ENCODE measurements at places on chromosomes 4 and X.

GRCh38 chr4:26959654-26960047 is 99.0 kb downstream of the STIM2 start:
- no peak for ATAC-seq

GRCh38 chrX:116272322-116272721 is 101.8 kb downstream of the AGTR2 start:
- peak; percentile 38 for ATAC-seq

DNA sequence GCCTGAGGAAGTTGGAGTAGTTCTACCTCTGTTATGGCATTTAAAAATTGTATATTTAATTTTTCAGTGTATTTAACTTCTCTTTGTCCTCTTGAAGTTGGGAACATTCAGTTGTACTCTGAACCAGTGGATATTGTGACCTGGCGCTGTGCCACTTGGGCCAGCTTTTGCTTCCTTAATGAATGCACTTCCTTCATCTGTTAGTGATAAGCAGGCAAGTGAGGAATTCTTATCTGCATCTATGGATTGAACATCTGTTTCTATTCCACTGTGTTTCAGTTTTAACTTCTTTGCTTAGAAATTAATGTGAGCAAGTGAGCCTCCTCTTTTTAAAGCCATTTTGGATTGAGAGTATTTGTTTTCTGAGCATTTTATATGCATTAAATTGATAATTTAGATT is 128.3 kb downstream of the UCHL1 start:
- no peak for ATAC-seq

- no peak for ATAC-seq
Observed at GRCh38 chrX:6898371-6898770, 249.1 kb upstream of the STS start.

GRCh38 chr4:6620296-6620695 is 20.2 kb upstream of the MRFAP1 start:
- ATAC-seq: no peak

- ATAC-seq: no peak
Observed at GRCh38 chr4:147029296-147029695, 83.6 kb upstream of the TTC29 start.

DNA sequence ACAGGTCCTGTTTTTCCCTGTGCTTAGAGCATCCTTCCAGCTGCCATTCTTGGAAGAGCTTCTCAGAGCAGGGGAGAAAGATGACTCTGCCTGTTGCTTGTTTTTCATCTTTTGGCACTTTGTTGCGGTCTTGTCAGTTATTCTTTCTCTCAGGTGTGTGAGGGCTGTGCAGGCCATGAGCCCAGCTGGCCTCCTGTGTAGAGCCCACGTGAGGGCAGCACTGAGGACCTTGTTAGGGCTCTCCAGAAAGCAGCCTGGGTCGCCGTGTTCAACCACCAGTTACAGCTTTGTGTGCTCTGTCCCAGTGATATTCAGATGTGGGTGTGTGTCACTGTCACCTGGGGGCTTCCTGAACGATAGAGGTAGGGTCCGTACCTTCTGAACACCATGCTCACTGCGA is 52.8 kb downstream of the NOP14 start:
- no peak for ATAC-seq

Data from SK-N-SH treated with all-trans-retinoic acid at 6 μM for 48 hours (cell line).